Neural crest cell (in vitro differentiated cells): ENCODE measurements at places on chromosomes 2 and 18. TPM values are rescaled to one million over a fixed set of nuclear protein-coding genes. Genes with fewer than 3 reads are reported as not detected.

The FOXI3 gene
- 0.12 TPM in 1 of 2 replicates, not detected in the other for total RNA-seq

The NFATC1 gene
- 2.2 and 2.4 TPM in 2 replicates for total RNA-seq

The INHA gene
- 0.50 TPM in 1 of 2 replicates, not detected in the other for total RNA-seq

The EN1 gene
- 12.6 and 13.9 TPM in 2 replicates for total RNA-seq

The IL36G gene
- not detected in 2 replicates for total RNA-seq

The ATP6V1B1 gene
- total RNA-seq: 4.3 and 4.6 TPM in 2 replicates

The GPR35 gene
- total RNA-seq: 1.7 and 2.0 TPM in 2 replicates

The BBS5 gene
- 9.0 and 10.1 TPM in 2 replicates for total RNA-seq

The FZD7 gene
- total RNA-seq: 89.1 and 91.0 TPM in 2 replicates

The SEC11C gene
- 54.3 and 55.1 TPM in 2 replicates for total RNA-seq

The NRP2 gene
- total RNA-seq: 90.3 and 93.5 TPM in 2 replicates

The TANK gene
- total RNA-seq: 25.7 and 30.2 TPM in 2 replicates

The MFSD2B gene
- total RNA-seq: 0.47 and 0.61 TPM in 2 replicates

The EPB41L3 gene
- total RNA-seq: 12.4 and 13.1 TPM in 2 replicates

The CROCC2 gene
- total RNA-seq: not detected in 2 replicates

The EVX2 gene
- total RNA-seq: 0.43 and 0.44 TPM in 2 replicates

The SMIM21 gene
- not detected in 2 replicates for total RNA-seq

The TLX2 gene
- total RNA-seq: not detected in 2 replicates

The SERPINB10 gene
- not detected in 2 replicates for total RNA-seq

The MAP2 gene
- 119 and 123 TPM in 2 replicates for total RNA-seq

The C18orf54 gene
- total RNA-seq: 27.9 and 30.6 TPM in 2 replicates

The KCTD18 gene
- 6.2 and 6.5 TPM in 2 replicates for total RNA-seq

The KCNG2 gene
- total RNA-seq: not detected in 2 replicates

The PSMA8 gene
- not detected in 2 replicates for total RNA-seq

The PXDN gene
- 217 and 218 TPM in 2 replicates for total RNA-seq

The SIGLEC15 gene
- total RNA-seq: not detected in 2 replicates

The IL36A gene
- not detected in 2 replicates for total RNA-seq

The PDE11A gene
- total RNA-seq: 0.23 and 0.28 TPM in 2 replicates

The MYOM1 gene
- 0.89 and 1.4 TPM in 2 replicates for total RNA-seq

The NEB gene
- total RNA-seq: 0.57 and 0.77 TPM in 2 replicates

The SOCS6 gene
- 26.8 and 28.9 TPM in 2 replicates for total RNA-seq

The MBD5 gene
- 40.8 and 51.1 TPM in 2 replicates for total RNA-seq

The GAL3ST2 gene
- total RNA-seq: 0.28 TPM in 1 of 2 replicates, not detected in the other

The VWA3B gene
- not detected in 2 replicates for total RNA-seq

The DSG1 gene
- not detected in 2 replicates for total RNA-seq

The ACSL3 gene
- 89.0 and 89.5 TPM in 2 replicates for total RNA-seq

The DNAJC10 gene
- 103 and 114 TPM in 2 replicates for total RNA-seq

The RAX gene
- total RNA-seq: not detected in 2 replicates

The CDH7 gene
- 6.3 and 7.3 TPM in 2 replicates for total RNA-seq

The CD302 gene
- total RNA-seq: 1.0 TPM in 2 replicates

The SCYGR4 gene
- total RNA-seq: not detected in 2 replicates

The SLC35F5 gene
- total RNA-seq: 28.1 and 30.6 TPM in 2 replicates

The CRYGC gene
- not detected in 2 replicates for total RNA-seq

The VSNL1 gene
- 1.7 and 2.1 TPM in 2 replicates for total RNA-seq

The DCDC2C gene
- not detected in 2 replicates for total RNA-seq

The ACMSD gene
- total RNA-seq: not detected in 2 replicates

The TCF23 gene
- total RNA-seq: not detected in 2 replicates

The ZNF407 gene
- 13.1 and 13.2 TPM in 2 replicates for total RNA-seq

The RAMP1 gene
- 0.58 and 0.91 TPM in 2 replicates for total RNA-seq

The KIF5C gene
- 63.3 and 66.7 TPM in 2 replicates for total RNA-seq

The CD8B2 gene
- total RNA-seq: not detected in 2 replicates

The UGT1A6 gene
- total RNA-seq: not detected in 2 replicates

The RGPD4 gene
- total RNA-seq: 0.05 TPM in 1 of 2 replicates, not detected in the other
